ENCODE measurements at places on chromosomes 5 and 9. TPM values are rescaled to one million over a fixed set of nuclear protein-coding genes. Genes with fewer than 3 reads are reported as not detected.
A peak's percentile ranks its signal among the peaks of the same experiment; 100 is the strongest.

DNA sequence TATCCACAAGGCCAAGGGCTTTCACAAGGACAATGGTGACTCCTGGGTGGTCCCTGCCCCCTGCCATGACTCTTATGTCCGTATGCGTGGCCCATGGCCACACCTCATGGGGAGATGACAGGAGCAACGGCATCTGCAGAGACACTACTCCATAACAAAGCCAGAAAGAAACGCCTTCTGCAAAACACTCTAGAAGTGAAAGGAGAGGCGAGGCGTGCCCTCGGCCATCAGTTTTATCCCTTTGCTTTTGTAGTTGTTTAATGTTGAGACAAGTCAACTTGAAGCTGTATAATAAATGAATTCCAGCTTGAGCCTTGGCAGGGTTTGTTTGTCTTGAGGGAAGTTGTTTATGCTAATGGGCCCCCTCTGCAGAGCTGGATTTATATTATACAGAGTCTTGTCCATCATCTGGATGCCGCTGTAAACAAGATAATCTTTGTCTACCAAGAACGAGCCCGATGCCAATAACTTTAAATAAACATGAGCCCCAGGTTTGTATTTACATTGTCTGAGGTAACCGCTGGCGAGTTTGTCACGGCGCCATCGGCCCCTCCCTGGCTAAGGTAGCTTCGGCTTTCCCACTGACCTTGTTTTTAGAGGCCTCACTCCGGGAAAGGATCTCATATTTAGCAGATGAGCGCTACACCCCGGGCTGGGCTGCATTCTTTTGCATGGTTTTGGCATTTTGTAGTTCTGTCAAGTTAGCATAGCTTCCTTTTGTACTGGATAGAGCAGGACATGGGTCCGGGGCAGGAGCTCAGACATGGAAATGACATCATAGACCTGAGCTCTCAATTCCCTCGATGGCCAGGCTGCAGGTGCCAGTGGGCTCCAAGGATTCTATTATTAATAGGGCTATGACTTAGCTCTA, 165.3 kb downstream of the ERCC6L2 start:
- DNase-seq = no peak

- no peak for DNase-seq
Observed at GRCh38 chr9:105683688-105684275, 10.6 kb upstream of the TMEM38B start.

DNA sequence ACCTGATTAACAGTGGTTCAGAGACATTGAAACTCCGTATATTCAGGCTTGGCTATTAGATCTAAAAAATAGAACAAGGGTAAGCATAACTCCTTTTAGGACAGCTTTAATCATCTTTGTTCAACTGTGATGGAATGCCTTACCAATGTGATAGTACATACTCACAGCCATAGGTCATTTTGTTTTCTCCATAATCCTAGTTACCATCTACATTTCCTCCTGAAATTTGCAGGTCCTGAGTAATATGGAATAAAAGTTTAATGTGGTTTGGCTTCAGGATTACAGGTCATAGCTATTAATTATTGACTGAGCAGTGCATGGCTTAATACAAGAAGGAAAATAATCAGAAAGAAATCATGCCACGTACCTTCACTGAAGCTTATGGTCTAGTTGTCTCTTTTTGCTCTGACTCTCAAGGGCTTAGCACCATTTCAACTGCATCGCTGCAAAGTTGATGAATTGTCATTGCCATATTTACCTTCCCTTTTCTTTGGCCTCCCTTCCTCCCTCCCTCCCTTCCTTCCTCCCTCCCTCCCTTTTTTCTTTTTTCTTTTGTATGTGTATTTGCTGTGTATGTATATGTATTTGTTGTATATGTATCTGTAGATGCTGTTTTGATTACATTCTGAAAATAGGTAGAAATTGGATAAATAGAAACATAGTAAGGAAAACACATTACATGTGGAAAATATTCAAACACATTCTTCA, 250.9 kb upstream of the ZNF608 start:
- no peak for DNase-seq

Gene SLC6A19
- not detected for total RNA-seq

DNA sequence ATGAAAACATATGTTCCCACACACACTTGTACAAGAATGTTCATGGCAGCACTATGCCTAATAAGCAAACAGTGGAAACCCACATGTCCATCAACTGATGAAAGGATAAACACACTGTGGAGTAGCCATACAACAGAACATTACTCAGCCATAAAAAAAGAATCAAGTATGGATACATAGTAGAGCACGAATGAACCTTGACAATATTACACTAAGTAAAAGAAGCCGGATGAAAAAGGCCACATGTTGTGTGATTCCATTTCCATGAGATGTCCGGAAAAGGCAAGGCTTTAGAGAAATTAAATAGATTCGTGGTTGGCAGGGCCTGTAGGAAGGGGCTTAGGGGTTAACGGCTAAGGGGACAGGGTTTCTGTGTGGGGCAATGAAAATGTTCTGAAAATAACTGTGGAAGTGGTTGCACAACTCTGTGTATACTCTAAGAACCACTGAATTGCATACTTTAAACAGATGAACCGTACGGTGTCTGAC, 51.4 kb downstream of the COL23A1 start:
- DNase-seq = no peak

- peak; percentile 14 for DNase-seq
Observed at GRCh38 chr9:93089481-93089991, 6.5 kb upstream of the CARD19 start.

- DNase-seq = no peak
Observed at GRCh38 chr5:112174959-112175594, 244.0 kb downstream of the EPB41L4A start.

GRCh38 chr5:100623719-100624118, 88.5 kb downstream of the FAM174A start:
- DNase-seq = no peak

- no peak for DNase-seq
Observed at GRCh38 chr5:107514305-107514704, 156.4 kb downstream of the EFNA5 start.

DNA sequence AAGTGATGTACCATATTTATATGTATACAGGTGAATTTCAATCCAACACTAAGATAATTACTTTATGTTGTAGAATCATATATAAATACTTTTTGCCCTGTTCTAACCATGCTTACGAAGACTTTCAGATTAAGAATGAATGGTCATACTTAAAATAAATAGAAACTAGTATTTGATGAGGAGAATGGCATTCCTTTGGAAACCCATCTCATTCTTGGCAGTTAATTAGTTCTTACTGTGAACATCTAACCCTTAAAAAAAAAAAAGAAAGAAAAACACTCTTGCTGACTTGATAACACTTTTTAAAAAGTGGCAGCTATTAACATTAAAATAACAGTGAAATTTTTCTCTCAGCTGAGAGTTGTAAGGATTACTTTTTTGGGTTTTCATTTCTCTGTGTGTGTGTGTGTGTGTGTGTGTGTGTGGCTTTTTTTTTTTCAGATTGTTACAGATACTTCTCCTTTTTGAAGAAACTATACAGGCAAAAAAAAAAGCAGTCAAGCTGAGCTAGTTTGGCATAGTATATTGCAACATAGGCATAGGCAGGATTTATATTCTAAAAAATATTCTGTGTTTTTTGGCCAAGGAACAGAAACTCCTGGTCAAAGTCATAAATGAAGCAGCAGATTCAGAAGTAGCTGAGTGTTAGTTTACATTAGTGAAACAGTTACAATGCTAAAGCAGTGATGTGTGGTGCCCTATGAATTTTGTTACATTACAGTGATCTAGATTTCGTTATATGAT, 163.5 kb downstream of the CD180 start:
- DNase-seq = no peak

GRCh38 chr5:141564216-141564692, 54.5 kb downstream of the DIAPH1 start:
- peak; percentile 51 for DNase-seq

Gene FSD1L
- 7.6 TPM for total RNA-seq

GRCh38 chr9:97319395-97319794, 11.9 kb downstream of the CCDC180 start:
- no peak for DNase-seq

- DNase-seq = peak; percentile 8
Observed at GRCh38 chr5:65262096-65262495, 219.6 kb downstream of the ADAMTS6 start.

DNA sequence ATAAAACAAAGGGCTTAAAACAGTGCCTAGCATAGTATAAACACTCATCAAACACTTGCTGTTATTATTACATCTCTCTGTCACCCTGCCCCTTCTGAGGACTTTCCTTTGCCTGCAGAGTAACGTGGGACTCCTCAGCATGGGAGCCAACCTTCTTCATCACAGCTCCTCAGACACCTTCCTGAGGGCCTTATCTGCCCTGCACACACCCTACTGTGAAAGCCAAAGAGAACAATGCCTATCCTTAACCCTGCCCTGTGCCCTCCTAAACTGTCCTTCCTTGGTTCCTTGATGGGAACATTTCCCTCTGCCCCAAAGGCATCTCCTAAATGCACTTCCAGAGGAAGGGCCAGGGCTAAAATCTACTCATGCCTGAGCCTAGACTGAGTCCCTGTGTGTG, 20.6 kb upstream of the HAND1 start:
- DNase-seq = no peak
